Activated CD8-positive, alpha-beta memory T cell treated with anti-CD3 and anti-CD28 coated beads, Interleukin-2, amount 50 U/mL, for 4 hours (primary cell): ENCODE measurements at places on chromosomes 3 and 15.

GRCh38 chr15:94272251-94272898 is 41.0 kb downstream of the MCTP2 start:
- no peak for DNase-seq

DNA sequence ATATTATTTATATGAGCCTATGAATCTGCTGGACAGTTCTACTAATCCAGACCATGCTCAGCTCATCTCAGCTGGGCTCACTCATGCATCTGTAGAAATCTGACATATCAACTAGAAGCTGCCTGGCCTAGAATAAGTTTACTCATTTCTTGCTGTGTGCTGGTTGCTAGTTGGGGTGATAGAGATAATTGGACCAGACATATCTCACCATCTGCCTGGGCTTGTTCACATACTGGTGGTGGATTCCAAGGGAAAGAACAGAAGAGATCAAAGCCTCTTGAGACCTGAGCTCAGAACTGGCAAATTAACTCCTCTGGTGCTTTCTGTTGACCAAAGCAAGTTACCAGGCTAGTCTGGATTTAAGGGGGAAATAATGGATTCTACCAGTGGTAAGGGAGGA is 109.1 kb downstream of the NSUN3 start:
- no peak for DNase-seq

GRCh38 chr3:188465311-188465710 is 311.4 kb downstream of the LPP start:
- no peak for DNase-seq

DNA sequence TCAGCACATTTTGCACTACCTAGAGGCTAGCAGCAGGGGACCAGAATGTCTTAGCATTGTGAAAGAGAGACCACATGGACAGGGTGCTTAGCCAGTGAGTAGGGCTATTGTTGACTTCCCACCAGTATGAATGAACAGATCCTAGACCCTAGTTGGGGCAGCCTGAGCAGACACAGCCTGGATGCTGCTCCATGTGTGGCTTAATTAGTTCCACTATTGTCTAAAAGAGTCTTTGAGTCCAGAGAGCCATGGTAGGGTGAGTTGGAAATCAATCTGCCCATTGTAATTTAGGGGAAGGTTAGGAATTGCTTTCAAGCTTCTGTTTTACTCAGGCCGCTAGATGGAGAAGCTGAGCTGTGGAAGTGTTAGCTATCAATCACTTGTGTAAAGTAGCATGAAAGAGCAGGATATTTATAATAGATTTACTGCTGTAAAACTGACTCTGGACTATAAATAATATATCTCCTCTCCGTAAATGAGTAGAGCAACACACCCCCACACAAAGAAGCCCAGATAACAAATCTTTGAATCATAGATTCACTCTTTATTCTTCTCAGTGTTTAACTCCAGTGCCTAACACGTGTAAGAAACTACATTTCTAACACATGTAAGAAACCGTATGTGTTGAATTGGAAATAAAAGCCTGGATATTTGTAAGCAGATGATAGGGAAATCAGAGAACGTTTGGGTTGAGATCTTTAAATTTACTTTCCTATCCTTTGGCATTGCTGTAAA is 4.1 kb upstream of the GCSAM start:
- DNase-seq = peak; percentile 28

DNA sequence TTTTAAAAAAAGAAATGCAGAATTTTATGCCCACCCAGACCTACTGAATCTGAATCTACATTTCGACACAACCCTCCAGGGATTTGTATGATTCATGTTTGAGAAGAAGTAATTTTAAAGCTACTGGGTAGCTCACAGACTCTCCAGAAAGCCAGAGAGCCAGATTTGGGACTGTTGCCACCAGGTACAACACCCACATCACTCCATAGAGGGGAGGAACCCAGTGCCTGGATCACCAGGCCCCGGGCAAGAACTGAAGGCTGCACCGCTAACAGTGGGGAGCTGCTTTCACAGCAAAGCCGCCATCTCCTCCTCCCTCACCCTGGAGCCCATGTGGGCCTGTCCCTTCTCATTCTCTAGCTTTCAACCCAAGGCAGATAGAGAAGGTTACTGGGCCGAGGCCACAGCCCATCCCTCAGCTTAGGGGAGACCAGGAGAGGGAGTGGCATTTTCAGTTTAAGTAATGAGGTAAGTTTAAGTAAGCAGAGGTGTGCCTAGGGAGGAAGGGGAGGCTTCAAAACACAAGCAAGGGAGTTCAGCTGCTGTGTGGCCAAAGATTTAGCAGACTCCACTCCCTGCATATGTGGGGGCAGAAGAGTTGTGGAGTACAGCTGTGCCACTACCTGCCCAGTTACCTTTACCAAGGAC is 109.8 kb downstream of the IL12A start:
- DNase-seq = no peak

GRCh38 chr15:43253431-43254403 is 13.0 kb downstream of the TGM5 start:
- DNase-seq = no peak

DNA sequence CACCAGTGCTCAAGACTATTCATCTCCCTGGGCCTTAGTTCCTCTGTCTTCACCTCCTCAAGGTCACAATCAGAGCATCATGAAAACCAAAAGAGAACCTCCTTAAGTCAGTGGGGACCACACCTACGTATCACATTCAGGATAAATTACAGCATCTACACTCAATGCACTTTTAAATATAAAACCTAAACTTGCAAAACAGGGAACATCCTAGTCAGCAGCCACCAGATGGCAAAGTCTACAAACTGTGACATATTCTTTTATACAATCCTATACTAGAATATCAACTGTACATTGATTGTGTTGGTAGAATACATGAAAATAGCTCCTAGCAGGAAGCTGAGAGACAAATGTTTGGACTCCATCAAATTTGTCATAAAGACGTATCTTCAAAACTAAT is 7.9 kb downstream of the KIF9 start:
- no peak for DNase-seq

GRCh38 chr3:43770426-43771103 is 79.8 kb downstream of the ABHD5 start:
- peak; percentile 32 for DNase-seq
